ENCODE measurements at places on chromosomes 4 and X. TPM values are rescaled to one million over a fixed set of nuclear protein-coding genes. Genes with fewer than 3 reads are reported as not detected.
A peak's percentile ranks its signal among the peaks of the same experiment; 100 is the strongest.

Gene GAGE12H
- not detected for total RNA-seq

Gene BMX
- not detected for total RNA-seq

Gene SYP
- total RNA-seq: 12.4 TPM

DNA sequence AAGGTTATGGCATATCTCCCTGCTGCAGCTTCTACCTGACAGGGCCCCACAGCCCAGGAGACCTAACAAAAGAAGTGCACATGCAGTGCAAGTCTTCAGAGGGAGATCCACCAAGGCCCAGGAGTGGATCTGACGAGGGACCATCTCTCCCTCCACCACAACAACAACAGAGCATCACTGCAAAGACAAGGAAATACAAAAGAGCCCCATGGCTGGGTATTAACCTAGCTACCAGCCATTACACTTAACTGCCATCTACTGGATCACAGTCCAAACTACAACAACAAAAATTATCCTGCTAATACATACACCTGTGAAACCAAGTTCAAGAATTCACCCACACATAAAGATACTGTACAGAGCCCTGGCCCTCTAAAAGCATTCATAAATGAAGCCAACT, 280.2 kb upstream of the SLC7A11 start:
- peak; percentile 5 for DNase-seq

All from Panc1 (cell line).